ENCODE measurements at places on chromosomes 13 and 19.

- no peak for DNase-seq
Measured at GRCh38 chr19:52662631-52663030, 24.5 kb upstream of the ZNF83 start.

DNA sequence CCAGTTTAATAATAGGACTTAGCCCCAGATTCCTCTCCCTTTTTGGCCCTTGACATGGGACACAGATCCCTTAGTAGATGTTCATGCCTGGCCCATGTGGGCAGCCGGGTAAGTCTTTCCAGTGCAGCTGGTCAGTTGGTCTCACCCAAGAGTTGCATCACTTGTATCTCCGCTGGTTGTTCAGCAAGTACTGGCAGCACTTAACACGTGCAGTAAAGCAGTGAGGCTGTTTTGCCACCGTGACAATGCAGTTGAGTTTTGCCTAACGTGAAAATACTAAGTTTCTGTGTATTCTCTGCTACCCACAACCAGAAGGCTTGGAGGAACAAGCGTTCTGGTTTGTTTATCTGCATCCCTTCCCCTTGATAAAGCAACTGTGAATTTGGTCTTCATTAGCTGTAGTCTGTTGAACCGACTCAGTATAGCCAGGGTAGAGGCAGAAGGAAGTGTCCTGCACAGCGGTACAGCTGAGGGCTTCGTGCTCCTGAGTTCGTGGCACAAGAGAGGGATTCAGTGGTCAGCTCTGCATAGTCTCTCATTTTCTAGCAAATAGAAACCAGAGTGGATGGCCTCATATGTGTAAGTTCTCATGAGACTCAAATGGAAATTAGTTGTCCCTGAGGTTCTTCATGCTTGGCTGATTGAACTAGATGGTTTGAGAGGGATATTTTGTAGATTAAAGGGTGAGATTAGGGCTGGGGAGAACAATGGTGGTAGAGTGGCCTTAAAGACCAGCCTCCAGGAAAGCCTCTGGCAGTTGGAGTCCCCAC, 50.3 kb downstream of the ARHGEF7 start:
- DNase-seq: no peak

DNA sequence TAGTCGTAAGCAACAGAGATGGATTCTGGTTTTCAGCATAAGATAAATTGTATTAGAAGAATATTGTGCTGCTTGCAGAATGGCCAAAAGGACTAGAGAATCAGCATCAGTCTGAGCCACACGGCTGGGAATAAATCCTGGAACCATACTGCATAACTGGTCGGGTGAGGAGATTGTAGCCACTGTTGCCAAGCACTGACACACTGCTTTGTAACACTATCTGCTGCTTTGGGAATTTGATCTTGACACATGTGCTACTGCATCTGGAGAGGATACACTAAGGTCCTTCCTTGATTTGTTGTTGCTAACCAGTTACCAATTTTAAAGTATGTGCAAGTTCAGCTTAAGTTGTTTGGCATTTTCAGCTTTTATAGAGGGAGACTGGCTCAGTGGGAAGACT, 1.9 kb downstream of the HNRNPA1L2 start:
- DNase-seq: peak; percentile 49

GRCh38 chr13:40585911-40586471, 80.5 kb downstream of the FOXO1 start:
- no peak for DNase-seq

DNA sequence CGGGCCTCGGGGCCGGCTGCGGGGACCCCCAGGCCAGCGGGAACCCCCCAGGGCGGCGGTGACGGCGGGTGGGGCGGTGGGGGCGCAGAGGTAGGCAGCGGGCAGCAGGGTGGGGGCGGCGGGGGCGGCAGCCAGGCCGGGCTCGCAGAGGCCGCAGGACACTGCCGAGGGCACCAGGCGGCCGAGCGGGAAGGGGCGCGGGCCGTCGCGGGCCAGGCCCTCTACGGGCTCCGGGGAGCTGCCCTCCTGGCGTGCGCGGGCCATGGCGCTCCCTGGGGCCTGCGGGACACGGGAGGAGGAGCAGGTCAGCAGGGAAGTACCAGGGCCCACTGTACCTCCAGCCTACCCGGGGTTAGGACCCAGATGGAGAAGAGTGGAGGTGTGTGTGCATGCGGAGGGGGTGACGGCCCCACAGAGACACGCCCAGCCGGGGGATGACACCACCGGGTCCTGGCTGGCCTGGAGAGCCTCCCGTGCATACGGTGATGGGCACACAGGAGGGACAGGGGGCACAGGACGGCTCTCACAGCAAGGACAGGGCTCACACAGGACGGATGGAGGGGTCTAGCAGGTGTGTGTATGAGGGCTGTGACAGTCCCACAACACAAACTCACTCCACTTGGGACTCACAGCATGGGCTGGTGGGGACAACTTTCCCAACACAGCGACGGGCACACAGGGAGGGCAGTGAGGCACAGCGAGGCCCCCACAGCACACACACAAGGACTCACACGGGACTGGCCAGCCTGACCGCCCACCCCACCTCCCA, 2.6 kb downstream of the BBC3 start:
- DNase-seq: no peak

GRCh38 chr19:2249010-2249866, at the start of gene AMH:
Gene AMH, plus strand, starts transcription at chr19:2249323. Its CDS starts 10 bp downstream, at chr19:2249333.
- DNase-seq: no peak

DNA sequence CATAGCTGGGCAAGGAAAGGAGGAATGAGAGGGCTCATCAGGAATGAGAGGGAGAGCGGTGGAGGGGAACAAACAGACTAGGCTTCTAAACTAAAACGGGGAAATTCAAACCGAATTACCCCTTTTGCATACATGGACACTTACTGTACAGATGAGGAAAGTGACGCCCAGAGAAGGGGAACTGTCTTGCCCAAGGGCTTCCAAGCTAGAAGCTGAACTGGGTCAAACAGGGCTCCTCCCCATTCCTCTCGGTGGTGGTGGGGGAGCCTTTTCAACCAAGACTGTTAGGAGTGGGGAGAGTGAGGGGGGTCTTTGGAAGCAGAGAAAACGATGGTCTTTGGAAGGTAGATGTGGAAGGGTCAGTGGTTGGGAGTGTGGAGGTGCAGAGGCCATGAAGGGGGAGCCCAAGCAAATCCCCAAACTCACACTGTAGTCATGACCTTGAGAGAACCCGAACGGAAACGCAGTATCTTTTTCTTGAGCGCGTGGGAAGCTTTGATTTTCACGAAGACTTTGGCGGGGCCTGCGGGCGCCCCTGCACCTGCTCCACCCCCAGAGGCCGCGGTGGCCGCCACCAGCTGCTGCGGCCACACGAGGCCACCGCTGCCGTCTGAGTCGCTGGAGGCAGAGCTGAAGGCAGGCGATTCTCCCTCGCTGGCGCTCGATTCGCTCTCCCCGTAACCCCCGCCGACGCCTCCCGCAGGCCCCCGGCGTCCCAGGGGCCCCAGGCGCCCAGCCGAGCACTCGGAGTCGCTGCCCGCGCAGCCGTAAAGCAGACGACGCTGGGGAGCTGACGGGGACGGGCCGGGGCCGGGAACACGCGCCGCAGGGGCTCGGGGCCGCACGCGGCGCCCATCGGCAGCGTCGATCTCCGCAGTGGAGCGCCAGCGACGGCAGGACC, 12.3 kb upstream of the GNG8 start:
- DNase-seq: no peak

DNA sequence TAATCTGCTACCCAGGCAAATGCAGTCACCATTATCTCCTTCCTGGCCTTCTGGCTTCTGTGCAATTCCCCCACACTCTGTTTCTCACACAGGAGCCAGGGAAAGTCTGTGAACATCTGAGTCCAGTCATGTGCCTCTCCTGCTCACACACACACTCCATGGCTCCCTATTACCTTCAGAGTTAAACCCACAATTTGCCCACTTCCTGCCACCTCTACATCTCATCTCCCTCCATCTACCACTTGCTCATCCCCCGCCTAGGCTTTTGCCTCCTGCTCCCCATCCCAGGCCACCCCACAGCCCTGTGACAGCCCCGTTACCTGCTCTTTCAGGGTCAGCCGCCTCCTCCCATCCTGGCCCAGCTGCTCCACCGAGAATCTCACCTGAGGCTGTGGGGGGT, 13.5 kb downstream of the IL12RB1 start:
- no peak for DNase-seq

GRCh38 chr13:72700509-72700908, 26.9 kb downstream of the MZT1 start:
- DNase-seq: no peak

DNA sequence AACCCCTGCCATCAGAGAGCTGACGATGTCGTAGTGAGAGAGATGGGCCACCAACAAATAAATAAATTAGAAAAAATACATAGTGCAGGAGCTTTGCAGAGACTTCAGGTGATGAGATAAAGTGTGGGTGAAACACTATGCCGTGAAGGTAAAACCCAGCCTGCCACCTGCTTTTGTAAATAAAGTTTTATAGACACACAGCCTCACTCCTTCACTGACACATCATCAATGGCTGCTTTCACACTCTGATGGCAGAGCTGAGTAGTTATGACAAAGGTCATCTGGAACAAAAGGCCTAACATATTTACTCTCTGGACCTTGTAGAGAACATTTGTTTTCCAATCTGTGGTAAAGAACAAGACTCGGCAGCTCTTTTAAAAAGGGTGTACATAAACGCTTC, 45.0 kb downstream of the MBD3L2B start:
- no peak for DNase-seq

GRCh38 chr13:40192452-40192851, 474.0 kb downstream of the FOXO1 start:
- no peak for DNase-seq

- DNase-seq: no peak
Measured at GRCh38 chr13:52020191-52020590, 4.3 kb upstream of the UTP14C start.

DNA sequence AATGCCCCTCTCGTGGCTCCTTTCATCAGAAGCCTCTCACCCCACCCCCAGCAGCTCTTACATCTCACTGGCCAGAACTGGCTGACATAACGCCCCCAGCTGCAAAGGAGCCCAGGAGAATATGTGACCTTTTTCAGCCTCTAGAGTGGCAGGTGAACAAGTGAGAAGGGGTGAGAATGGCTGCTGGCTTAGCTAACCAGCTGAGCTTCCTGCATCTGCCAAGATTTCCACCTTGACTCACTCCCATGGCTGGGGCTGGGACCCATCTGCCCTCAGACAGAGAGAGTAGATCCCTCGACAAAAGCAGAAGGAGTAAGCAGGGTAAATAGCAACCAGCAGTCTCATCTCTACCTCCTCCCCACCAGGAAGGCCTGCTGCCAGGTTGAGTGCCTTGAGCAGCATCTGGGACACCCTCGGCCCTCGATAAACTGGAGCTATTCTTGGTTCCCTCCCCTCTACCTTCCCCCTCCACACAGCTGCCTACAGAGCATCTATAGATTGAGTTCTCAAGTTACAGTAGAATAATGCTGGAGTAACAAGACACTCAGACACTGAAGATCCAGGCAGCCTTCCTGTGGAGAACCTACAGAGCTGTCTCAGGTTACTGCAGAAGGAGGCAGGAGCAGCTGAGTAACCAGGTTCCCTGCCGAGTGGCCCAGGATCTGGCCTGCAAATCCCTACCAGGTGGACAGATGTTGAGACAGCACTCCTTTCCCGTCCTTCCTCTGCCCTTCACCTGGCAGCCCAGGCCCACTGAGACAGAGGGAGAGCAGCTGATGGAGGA, 15.5 kb downstream of the KASH5 start:
- DNase-seq: peak; percentile 97

Data from NCI-H2171 (cell line).